HCT116 (cell line): ENCODE measurements at places on chromosomes 13 and 19.
A peak's percentile ranks its signal among the peaks of the same experiment; 100 is the strongest.

GRCh38 chr13:67048084-67048820 is 181.9 kb downstream of the PCDH9 start:
- DNase-seq: no peak

GRCh38 chr13:80477661-80478443 is 136.9 kb upstream of the SPRY2 start:
- no peak for DNase-seq

- no peak for DNase-seq
Measured at GRCh38 chr19:4391306-4391693, 9.0 kb downstream of the SH3GL1 start.

DNA sequence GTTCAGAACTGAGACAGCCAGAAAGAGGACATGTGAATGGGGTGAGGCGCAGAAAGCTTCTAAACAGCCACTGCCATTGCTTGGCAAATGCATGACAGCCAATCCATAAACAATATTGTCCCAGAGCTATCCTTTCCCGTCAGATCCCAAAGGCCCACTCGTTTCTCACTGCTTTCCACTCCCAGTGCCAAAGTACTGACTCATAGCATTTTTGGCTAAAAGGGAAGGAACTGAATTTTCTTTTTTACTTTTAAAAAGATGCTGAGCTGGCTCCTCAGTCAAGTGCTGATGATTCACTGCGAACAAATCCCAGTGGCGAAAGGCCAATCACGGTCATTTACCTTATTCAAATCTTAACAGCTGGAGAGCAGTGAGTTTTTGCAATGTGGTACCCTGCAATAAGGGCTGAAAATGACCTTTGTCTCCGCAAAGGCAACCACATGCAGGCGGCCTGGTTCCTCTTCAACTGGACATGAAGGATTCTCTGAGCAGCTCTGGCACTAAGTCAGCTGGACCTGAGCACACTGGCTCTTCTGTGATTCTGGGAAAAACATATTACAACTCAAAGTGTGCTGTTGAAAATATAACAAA is 151.7 kb downstream of the DCLK1 start:
- DNase-seq: no peak

DNA sequence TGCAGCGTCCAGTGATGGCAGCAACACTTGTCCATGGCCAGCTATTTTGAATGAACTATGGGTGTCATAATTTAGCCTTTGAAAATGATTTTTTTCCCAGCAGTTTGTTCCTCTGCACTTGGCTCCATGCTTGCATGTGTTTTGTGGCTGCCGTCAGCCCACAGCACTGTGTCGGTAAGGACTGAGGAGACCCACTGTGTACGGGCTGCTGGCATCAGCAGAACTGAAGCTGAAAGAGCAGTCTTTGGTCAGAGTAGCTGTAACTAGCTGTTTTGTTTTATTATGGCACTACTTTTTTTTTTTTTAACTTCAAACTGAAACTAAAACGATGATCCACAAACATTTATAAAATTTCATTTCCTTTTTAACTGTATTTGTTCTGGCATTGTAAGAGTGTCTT is 50.3 kb upstream of the TEX29 start:
- no peak for DNase-seq

- DNase-seq: no peak
Measured at GRCh38 chr13:21016487-21016886, 44.9 kb downstream of the LATS2 start.

GRCh38 chr19:49997709-49998108 is 27.5 kb downstream of the VRK3 start:
- peak; percentile 49 for DNase-seq

- DNase-seq: peak; percentile 60
Measured at GRCh38 chr13:110012102-110012739, 225.8 kb upstream of the IRS2 start.
